GM20000 (cell line): ENCODE measurements at places on chromosomes 3 and 15.

GRCh38 chr15:80891006-80891405 is 98.6 kb downstream of the MESD start:
- no peak for DNase-seq

- no peak for DNase-seq
Measured at GRCh38 chr15:82231842-82232241, 30.7 kb downstream of the EFL1 start.

DNA sequence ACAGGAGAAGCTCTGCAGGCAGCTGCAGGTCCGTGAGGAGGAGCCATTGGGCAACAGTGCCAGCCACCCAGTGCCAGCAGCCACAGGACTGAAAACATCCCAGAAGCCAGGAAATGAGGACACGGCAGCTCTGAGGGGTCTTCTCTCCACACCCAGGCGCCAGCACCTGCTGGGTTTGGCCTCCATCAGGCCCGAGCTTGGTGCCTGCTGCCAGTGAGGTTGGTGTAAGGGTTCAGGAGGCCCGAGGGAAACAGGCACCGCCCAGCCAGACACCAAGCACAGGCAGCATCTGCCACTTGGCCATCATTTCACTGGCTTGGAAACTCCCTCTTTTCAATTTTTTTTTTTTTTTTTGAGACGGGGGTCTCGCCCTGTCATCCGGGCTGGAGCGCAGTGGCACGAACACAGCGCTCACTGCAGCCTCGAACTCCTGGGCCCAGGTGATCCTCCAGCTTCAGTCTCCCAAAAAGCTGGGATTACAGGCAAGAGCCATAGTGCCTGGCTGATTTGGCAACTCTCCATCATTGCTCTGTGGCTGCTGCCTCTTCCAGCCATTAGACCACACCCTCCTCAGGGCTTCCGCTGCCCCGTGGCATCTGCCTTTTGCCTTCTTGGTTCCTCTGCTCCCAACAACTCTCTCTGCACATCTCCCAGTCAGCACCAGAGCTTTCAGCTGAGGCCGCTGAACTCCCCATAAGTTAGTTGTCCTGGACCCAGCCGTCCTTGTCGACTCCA is 1.5 kb upstream of the ITIH3 start:
- DNase-seq, result no peak

GRCh38 chr15:26214290-26214689 is 351.2 kb upstream of the ATP10A start:
- DNase-seq, result no peak

GRCh38 chr15:79872358-79873017 is 24.3 kb downstream of the MTHFS start:
- DNase-seq, result no peak

GRCh38 chr15:99963976-99964375 is 230.7 kb upstream of the LYSMD4 start:
- no peak for DNase-seq

GRCh38 chr3:8441969-8442559 is 59.6 kb upstream of the LMCD1 start:
- peak; percentile 66 for DNase-seq

DNA sequence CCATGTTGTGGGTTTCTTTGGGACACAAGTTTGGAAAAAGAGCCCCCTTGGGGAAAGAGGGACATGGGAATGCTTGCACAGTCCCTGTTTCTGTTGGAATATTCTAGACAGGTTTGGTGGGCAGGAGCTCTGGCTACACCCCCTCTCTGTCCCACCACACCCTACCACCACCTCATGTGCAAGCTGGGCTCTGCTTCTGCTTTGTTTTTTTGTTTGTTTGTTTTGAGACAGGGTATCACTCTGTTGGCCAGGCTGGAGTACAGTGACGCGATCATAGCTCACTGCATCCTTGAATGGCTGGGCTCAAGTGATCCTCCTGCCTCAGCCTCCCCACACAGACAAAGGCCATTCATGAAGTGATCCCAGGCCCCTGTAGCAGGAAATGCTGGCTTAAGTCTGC is 56.9 kb upstream of the FGD5 start:
- no peak for DNase-seq

GRCh38 chr3:108125550-108126071 is 34.8 kb upstream of the CD47 start:
- peak; percentile 29 for DNase-seq

GRCh38 chr3:9399746-9400145 is 2.3 kb downstream of the SETD5 start:
- DNase-seq, result peak; percentile 31

DNA sequence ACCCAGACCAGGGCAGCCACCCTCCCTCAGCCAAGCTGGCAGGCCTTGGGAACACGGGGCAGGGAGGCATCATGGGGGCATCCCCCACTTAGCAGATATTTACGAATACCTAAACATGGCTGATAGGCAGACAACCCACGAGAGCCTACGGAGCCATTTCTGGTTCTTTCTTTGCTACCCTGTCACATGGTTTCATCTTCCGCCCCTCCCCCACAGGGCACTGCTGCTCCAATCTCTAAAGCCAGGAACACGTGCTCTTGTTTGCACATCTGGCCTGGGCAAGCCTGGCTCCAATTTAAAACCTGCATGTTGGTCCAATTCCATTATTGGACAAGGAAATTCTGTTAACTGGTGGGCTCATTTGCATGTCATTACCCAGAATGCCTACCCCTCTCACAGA is 447.4 kb upstream of the NR2F2 start:
- DNase-seq, result no peak

GRCh38 chr3:8576841-8577571 is 67.6 kb downstream of the SSUH2 start:
- DNase-seq, result no peak

- no peak for DNase-seq
Measured at GRCh38 chr15:75249726-75250125, 8.4 kb upstream of the GOLGA6C start.

DNA sequence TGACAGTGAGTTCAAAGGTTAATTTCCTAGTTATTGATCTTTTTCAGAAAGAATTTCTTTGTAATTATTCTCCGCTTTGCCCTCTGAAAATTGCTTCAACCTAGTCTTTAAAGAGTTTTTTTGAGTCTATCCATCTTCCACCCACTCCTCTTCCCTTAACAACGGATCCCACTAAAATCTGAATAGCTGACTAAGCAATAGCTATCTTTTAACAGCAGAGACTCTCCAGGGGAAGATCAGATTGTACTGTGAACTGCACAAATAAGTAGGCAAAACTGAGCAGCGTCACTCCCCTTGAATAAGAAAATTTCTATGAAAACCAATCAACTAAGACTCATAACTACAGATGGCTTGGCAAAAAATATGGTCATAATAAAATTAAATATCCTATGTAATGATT is 127.9 kb downstream of the TUSC7 start:
- DNase-seq, result no peak

GRCh38 chr3:122295266-122296062 is 29.6 kb upstream of the CSTA start:
- DNase-seq, result no peak

- DNase-seq, result no peak
Measured at GRCh38 chr15:58398643-58399042, 33.1 kb upstream of the LIPC start.

DNA sequence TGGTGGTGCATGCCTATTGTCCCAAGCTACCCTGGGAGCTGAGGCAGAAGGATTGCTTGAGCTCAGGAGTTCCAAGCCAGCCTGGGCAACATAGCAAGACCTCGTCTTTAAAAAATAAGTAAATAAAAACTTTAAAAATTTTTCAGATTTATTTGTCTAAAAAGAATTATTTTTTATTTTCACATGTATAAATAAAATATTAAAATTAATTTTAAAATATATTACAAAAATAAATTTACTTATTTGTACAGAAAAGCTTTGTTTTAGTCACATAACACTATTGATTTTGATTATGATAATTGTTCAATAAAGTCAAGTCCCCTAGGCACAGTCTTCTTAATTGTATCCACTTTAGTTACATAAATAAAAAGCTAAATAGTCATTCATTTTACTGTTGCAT is 85.2 kb downstream of the FILIP1L start:
- no peak for DNase-seq

DNA sequence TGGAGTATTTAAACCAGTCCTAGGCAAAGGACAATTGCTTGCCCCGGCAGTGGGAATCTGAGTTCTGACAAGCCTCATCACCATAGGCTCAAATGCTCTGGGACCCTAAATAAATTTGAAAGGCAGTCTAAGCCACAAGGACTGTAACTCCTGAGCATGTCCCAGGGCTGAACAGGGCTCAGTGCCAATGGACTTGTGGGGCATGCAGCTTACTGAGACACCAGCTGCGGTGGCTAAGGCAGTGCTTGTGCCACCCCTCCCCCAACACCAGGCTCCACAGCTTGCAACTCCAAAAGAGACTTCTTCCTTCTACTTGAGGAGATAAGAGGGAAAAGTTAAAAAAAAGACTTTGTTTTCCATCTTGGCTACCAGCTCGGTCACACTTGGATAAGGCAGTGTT is 289.7 kb upstream of the DCBLD2 start:
- DNase-seq, result no peak

DNA sequence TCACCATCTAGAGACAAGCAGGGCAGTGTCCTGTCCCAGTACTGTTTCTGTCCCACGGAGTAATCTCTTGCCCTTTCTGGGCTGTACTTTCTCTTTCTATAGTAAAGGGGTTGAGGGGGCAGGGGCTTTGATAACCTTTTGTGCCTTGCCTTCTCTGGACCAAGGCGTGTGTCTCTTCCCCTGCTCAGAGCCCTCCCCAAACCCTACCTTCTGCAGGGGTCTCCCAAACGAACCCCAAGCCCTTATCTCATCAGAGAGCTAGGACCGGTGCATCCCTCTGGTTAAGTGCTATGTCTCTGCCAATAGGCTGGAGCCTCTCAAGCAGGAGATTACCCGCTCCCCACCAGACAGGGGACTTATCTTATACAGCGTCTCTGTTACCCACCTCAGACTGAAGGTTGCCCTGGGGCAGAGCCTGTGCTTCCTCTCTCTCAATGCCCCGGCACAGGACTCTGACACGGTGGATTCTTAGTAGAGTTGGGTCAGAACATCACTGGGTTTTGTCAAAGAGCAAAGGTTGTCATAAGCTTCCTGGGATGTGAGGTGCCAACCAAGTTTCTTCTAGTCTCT is 2.9 kb downstream of the PLEKHO2 start:
- no peak for DNase-seq

DNA sequence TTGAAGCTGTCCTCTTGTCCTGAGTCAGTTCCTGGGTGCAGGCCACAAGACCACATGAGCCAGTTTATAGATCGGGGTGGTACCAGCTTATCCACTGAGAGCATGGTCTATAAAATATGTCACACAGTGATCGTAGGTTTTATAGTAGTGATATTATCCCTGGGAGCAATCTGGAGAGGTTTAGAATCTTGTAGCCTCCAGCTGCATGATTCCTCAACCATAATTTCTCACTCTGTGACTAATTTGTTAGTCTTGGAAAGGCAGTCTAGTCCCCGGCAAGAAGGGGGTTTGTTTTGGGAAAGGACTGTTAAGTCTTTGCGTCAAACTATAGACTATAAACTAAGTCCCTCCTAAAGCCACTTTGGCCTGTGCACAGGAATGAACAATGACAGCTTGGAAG is 693.0 kb upstream of the CADM2 start:
- no peak for DNase-seq

DNA sequence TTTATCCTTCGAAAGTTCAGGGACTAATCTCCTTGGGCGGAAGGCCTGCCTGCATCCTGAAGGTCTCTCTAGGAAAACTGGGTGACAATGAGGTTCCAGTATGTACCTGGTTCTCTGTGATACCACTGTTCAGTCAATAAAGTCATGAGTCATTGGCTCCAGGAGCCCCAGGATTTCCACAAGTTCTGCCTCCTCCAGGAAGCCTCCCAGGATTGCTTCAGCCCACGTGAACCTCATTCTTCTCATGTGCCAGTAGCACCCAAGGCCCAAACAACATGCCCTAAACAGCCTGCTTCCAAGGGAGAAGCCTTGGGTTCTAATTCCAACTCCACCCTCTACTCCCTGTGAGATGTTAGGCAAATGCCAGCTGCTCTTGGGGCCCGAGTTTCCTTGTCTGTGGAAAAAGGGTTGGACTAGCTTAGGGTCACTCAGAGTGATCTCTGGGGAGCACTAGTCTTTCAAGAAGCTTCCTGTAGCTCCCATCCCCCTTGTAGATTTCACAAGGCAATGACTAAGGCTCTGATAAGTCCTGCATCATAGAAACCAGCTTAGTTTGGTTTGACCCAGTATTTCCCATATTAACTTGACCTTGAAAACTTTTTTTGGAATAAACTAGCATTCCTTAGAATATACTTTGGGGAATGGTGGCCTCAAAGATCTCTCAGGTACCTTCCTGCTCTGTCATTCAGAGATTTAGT is 118.3 kb upstream of the ATP2B2 start:
- no peak for DNase-seq

DNA sequence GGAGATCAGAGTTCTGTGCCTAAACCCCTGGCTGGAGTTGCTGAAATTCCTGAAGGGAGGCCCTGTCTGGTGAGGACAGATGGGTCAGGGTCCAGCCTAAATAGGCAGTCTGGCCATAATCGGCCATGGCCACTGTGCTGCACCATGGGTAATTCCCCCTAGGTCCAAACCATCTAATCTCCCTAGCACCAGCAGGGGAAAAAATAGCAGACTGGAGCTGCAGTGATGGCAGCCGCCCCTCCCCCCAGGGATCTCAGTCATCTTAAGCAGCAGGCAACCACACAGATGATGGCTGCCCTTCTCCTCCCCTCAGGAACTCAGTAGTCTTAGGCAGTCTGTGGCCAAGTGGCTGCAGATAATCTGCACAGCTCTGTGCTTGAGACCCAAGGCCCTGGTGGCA is 68.4 kb upstream of the CD96 start:
- DNase-seq, result no peak
